Dorsolateral prefrontal cortex (tissue), 122 donors: ENCODE measurements at places on chromosomes 7 and 10.

- DNase-seq: no peak
Observed at GRCh38 chr10:107417446-107417845, 252.9 kb upstream of the SORCS1 start.

- DNase-seq: no peak
Observed at GRCh38 chr7:114857605-114858004, 64.3 kb upstream of the MDFIC start.

DNA sequence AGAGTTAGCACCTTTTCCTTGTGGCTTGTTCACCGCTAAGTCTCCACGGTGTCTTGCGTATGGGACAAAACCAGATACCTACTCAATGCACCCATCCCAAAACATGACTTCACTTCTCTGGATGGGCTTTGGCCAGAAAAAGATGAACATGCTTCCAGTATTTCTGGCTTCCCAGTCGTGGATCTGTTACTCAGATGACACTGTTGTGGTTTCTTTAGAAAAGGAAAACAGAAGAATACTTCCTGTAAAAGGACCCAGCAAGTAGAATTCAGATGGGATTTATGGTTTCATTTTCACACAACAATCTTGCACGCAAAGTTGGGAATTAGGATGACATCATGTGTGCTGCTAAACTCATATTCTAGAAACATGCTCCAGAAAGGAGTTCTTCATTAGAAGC lies 216.7 kb downstream of the ADAM12 start:
- DNase-seq: no peak

- DNase-seq: no peak
Observed at GRCh38 chr7:69190763-69191162, 407.5 kb upstream of the AUTS2 start.

DNA sequence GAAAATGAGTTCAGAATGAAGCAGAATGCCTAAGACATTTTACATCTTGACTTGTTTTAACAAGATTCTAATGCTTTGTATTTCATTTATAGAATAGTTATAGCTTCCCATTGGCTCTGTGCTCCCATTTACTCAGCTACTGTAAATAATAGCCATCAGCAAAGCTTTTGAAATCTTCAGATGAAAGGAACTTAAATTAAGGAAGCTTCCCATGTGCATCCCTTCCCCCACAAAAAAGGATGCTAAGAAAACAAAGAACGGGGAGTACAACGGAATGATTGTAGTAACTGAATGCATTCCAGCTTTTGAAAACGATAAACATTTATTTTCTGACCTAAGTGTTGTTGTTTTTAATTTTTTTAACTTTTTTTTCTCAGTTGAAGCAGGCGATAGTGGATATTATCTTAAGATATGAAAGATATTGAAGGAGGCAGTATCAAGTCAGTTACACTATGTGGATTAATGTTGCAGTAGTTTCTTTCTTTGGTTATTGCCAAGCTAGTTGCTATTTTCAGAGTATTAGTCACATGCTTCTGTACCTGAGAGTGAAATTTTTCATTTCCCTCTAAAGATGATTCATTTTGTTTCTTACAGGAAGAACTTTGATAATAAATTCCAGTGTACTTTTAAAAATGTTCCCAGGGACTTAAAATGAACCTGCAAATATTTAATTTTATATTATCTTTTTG lies 129.2 kb downstream of the KCND2 start:
- DNase-seq: no peak

DNA sequence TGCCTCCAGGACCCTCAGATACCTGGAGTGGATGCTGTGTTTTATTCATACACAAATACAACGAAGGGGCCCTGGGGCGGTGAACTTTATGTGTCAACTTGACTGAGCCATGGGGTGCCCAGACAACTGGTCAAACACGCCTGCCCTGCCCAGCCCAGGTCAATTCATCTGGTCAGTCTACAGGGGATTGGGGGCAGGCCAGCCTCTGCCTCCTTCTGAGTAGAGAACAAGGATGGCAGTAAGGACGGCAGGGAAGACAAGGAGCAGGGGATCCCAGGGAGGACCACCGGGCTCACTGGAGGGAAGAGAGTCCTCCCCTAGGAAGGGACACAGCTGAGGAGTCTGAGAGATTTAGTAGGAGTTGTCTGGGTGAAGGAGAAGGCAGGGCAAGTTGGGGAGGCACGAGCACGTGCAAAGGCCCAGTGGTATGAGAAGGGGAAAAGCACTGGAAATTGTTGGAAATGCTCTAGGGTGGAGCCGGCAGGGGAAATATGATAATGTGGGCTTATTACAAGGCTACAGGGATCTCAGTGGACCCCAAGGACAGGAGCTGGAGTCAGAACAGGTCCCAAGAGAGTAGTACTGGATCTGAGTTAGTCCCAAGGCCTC lies 63.4 kb downstream of the MYL10 start:
- DNase-seq: no peak

DNA sequence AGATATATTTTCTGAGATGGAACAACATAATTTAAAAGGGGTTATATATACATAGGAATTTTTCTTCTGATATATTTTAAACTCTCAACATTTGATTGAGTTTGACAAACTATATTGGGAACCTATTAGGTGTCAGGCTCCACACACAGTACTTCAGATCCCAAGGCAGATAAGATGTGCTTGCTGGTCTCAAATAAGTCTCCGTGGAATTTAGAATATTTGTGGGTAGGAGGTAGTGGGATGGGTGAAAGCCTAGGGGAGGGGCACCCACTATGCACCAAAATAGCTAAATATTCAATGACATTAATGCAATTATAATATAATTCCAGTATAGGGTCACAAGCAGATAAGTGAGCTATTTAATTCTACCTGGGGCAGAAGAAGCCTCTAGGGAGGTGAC lies 81.5 kb downstream of the ARL4A start:
- DNase-seq: no peak

DNA sequence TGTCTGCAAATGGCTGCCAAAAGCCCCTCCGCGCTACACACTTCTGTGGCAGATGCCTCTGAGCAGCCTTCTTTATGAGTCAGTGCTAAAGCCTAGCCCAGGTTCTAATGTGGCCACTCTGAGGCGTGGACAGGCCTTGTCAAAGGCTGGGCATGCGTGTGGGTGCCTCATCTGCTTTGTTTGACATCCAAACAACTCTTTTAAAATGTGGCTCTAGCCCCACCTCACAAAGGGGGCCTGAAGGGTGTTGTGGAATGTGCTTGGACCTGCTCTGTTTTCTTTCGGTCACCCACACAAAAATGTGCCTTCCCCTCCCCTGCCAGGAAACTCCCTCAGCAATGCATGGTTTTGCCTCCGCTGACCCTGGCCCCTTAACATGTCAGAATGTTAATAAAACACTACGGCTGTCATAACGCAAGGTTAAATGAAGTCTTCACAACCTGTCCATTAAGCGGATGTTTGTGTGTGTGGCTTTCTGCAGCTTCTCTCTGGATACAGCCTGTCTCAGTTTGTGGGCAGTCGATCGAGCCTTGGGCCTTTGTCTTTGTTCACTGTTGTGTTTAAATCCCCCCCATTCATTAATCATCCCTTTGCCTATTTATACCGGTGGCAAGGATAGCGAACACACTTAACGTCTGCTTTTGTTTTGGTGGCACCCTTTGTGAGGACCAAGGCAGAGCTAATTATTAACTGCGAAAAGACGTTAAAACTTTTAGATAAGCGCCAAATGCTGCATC lies 718.9 kb downstream of the LRMDA start:
- DNase-seq: no peak

DNA sequence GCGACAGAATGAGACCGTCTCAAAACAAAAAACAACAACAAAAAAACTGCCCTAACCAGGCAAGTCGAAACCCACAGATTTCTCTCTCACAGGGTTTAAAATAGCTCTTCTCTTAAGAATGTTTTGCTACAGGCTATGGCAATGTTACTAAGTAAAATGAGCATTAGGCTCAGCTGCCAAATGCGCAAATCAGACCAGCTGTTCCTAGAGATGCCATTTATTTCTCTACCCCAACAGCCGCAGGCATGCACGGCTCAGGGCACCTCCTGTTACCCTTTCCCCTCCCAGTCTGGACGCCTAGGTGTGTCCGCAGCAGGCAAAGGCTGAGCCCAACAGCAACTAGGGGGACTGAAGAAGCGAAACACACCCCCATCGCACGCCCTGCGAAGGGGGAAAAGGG lies 168.3 kb upstream of the MBL2 start:
- no peak for DNase-seq

DNA sequence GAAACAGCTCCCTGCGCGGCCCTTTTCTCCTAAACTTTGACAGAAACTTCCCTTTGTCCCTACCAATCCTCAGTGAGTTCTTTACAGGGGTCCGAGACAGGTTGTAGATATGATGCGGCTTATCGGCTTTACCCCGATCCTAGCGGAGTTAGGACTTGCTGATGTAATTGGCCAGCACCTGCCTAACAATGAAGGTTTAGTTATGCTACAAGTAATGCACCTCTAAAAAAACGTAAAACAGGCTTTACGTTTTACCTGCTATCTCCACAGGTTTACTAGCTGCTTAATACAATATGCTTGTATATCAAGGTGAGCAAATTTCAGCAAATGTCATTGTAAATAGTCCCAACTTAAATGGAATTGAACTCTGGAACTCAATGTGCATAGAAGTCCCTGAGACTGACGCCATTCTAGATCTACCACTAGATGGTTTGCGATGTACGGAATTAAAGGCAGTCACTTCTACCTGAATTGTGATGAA lies 697 bp upstream of the SNX13 start:
- no peak for DNase-seq

DNA sequence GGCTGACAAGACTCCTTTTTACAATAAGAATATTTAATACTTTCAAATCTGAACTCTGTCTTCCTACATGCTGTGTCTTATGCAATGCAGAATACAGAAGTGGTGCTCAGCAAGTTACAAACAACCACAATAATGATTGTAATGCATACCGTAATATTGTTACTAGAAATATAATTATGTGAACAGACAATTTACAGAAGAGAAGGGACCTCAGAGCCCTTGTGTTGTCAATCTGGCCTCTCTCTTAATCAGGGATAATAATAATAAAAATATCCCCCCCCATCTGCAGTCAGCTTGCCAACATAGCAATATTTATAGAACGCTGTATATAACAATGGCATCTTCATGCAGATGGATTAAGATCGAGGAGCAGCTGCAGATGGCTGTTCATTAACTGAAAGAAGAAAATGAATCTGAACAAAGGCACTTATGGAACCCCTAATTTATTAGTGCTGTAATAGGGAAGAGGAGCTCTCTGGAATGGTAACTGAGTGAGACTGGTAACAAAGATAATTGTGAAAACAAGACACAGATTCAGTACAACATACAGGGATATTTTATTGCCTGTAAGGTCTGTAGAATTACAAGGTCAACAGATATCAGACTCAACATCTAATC lies 106.3 kb downstream of the TMEM26 start:
- DNase-seq: no peak

DNA sequence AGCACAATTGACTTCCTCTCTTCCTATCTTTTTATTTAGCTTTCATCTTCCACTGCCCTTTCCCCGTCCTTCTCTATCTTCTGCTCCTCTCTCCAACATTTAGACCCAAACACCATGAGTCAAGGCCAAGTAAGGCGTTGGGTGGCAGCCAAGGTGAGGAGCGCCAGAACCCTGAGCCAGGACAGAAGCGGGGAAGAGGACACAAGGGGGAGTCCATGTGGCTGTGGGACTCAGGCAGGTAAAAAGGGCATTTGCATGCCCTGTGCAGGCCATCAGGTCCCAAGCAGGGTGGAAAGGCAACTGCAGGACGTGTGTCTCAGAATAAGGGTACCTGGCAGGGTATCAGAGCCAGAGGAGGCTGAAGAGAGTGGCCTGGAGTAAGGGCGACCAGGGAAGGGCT lies 192.4 kb upstream of the PFKP start:
- no peak for DNase-seq

GRCh38 chr10:28991333-28992270 lies 297.3 kb upstream of the LYZL1 start:
- DNase-seq: no peak

DNA sequence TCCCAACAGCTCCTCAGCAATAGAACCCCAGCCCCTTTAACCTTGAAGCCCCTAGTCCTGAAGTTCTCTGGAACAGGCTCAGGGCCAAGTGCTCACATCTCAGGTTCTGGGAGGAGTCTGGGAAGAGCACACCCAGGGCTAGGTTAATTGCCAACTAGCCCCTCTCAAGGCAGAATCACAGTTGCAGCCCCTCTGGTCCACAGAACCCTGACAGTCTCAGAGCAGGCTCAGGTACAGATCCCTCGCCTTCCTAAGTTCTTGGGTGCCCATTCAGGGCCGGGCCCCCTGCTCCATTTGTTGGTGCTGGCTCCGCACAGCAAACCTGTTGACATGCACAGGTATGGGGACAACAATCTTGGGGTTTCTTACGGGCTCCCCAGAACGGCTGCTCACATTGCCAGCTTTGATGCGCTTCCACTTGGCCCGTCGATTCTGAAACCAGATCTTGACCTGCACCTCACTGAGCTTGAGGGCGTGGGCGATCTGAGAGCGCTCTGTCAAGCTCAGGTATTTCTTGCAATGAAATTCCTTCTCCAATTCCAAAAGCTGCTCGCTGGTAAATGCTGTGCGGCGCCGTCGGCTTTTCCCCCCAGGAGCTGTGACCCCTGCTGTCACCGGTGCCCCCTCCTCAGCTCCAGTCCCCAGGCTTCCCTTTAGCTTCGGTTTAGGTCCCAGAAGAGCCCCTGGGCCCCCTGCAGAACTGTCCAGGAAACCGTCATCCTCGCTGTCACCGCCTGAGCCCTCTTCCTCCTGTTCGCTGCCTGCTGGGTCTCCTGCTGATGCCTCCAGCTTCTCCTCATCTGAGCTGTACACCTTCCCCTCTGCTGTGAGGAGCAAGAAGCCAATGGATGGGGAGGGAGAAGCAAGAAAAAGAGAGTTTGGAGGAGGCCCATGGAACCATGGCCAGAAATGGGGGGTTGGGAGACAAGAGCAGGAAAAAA lies 18.9 kb downstream of the GBX1 start:
- DNase-seq: no peak

- no peak for DNase-seq
Observed at GRCh38 chr10:17144032-17144431, 14.4 kb upstream of the CUBN start.

DNA sequence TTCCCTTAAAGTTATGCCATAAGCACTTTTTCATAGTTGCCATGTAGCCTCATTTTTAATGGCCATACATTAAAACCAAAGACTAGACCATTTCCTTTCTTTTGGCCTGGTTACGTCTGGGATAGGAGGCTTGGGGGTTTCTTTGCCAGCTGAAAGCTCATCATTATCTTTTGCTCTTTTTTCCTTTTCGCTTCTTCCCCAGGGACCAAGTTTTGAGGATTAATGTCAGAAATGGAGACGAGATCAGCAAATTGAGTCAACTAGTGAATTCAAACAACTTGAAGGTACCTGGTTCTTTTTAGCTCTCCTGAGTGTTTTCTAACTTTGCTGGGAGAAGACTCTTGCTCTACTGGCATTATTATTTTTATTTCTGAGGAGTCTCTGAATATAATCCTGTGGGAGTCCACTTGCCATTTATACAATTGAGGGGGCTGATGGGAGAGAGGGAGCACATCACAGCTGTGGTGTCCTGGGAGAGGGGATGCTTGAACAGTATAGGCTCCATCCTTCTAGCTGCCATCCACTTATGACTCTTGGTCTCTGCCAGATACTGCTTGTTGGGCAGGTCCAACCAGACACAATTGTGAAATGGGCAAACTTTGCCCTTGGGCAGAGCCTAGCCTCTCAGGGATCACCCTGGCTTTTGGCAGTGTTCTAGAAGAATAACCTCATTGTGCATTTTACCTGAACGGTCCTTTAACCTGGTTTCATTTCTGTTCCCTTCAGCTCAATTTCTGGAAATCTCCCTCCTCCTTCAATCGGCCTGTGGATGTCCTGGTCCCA lies 5.8 kb downstream of the CPA4 start:
- no peak for DNase-seq

- no peak for DNase-seq
Observed at GRCh38 chr7:143967398-143967797, 12.8 kb downstream of the OR2F1 start.
